ENCODE measurements at places on chromosomes 5 and 9. TPM values are rescaled to one million over a fixed set of nuclear protein-coding genes. Genes with fewer than 3 reads are reported as not detected.

The HSD17B4 gene
- total RNA-seq = 68.4 TPM

The DRD1 gene
- 0.16 TPM for total RNA-seq

DNA sequence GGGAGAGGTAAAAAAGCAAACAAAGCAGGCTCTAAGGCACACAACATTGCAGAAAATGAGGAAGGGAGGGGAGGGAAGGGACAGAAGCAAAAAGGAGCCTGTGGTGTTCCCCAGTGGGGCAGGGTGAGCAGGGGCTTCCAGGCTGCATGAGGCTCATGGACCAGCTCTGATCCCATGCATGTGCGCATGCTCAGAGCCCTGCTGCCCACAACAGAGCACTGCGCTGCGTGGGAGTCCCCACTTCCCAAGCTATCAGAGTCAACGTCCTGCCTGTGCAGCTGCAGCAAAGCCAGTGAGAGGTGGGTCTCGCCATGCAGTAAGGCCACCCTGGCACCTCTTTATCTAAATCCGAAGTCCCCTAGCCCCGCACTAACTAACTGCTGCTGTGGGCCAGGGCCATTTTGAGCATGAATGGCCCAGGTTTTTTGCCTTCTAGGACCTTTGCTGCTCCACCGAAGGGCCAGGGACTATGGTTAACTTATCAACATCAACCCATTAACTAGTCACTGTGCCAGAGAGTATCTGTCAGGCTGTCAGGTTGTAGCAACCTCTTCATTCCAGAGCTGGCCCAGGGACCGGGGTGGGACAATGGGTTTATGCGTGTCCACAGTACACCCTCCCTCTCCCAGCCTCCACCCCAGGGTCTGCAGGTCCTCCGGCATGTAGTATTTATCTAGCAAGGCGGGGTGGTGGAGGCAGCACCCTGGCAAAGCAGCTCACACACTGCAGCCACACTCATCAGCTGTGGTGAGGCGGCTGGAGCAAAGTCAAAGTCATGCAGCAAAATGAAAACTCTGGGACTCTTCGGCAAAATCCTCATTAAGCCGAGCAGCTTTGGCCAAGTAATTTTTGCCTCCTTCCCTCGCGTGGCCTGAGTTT lies 123.6 kb downstream of the SAXO1 start:
- peak; percentile 19 for ATAC-seq

DNA sequence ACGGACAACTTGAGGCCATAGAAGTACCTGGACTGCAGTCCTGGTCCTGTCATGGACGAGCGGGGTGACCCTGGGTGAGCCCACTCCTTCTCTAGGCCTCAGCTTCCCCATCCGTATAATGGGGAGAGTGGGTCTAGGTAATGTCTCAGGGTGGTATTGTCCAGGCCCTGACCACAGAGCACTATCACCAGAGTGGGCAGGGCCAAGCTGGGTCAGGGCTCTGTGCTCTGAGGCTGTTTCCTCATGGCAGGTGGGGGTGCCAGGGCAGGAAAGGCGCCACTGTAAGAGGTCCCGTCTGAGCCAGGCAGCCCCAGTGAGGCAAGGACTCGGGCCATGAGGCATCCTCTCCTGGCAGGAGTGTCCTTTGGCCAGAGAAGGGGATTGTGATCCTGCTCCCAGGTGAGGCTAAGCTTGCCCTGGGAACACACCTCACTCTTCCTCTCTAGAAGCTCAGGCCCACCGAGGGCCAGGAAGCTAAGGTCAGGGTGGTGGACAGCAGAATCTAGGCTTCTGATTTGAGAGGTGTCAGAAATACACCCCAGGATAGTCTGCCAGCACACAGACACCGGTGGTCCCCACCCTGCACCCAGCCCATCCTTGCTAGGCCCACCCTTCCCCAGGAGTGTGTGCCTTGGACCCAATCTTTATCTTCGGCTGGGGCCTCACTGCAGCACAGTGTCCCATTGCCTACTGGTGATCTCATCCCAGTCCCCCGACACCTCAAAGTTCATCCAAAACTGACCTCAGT lies 1.5 kb upstream of the MYOZ3 start:
- no peak for ATAC-seq

GRCh38 chr9:128421482-128421996 lies 882 bp downstream of the CERCAM start:
- ATAC-seq = no peak

DNA sequence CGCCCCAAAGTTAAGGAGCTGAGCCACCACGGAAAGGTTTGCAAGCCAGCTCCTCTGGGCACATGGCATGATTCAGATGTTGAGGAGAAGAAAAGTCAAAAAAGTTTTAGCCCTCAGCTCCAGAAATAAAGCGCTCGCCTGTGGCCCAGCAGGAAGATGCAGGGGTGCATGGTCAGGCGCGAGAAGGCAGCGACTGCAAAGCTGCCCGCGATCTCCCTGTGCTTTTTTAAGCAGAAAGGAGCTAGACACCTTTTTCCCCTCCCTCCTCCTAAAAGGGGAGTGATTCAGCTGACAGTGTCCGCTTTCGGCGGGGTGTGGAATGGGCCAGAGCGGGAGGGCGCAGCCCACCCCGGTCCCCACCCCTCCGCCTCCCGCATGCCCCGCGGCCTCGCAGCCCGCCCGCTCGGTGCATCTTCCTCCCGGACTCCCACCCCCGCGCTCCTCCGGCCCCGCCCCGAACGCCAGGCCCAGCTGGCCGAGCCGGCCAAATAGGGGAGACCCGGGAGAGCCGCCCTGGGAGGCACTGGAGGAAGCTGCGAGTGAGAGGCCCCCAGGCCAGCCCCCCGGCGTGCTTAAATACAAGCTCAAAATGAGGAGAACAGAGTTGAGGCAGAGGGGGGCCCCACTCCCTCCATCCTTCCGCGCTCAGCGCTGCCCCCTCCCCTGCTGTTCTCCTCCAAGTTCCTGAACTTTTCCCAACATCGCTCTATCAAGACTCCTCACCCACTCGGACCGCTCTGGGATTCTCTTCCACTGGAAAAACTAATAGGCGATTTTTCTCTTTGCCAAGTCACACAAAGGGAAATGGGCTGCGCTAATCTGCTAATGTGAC lies at the start of gene ADAMTS12:
TSS of gene ADAMTS12 (minus strand) at position 203 of the 832 bp plus-strand sequence. CDS start at position 69, 134 bp downstream.
- peak; percentile 61 for ATAC-seq

DNA sequence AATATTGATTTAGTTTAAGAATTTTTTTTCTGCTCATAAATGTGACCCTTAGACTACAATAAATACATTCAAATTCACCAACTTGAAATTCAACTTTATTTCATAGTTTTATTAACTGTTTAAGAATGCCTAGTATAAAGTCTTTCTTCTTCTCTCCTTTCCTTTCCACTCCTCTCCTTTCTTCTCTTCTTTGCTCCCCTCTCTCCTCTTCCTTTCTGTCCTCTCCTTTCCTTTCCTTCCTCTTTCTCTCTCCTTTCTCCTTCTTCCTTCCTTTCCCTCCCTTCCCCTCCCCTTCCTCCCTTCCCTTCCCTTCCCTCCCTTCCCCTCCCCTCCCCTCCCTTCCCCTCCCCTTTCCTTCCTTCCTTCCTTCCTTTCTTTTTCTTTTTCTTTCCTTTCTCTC lies 150.6 kb downstream of the FER start:
- no peak for ATAC-seq

DNA sequence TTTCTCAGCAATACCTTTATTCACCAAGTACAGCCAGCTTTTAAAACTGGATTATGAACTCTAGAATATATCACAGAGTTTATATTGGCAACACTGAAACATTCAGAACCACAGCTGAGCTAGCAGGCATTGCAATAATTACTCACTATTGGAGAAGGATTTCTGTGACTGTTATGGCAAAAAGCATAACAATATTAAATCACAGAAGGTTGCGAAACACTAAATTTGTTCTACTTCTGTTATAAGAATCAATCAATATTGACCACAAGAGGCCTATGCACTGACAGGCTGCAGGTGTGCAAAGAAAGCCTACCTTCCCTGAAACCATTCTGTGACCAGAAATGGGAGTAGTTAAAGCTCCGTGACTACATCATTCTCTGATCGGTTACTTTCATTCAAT lies 59.2 kb downstream of the AP3B1 start:
- no peak for ATAC-seq

GRCh38 chr5:32031089-32031488 lies 143.0 kb downstream of the GOLPH3 start:
- ATAC-seq = no peak

Data from motor neuron (in vitro differentiated cells).